ENCODE measurements at places on chromosomes 11 and 22.

DNA sequence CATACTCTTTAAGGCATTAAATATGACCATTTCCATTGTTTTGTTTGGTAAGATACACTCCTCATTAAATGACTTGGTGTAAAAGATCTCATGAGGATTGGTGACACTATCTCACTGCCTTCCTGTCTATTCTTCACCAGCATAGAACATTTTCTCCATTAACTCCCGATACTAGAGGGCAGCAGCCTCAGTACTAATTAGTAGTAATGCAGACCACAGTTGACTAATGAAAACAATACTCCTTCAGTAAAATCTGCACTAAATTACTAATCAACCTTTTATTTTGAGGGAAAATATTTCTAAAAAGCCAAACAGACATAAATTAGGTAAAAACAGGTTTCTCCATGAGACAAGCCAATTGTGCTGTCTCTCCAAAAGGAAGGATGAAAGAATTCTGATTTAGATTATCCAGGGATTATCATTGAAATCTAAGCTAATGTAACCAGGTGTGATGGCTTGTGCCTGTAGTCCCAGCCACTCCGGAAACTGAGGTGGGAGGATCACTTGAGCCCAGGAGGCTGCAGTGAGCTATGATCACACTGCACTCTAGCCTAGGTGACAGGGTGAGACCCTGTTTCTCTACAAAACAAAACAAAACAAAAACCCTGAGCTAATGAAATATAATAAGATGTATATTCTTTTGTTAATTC is 9.4 kb downstream of the PGM2L1 start:
- no peaks in the 10 kb centered on the region for H3K27me3 ChIP-seq
- DNase-seq = no peak
- H3K27ac ChIP-seq = no peak overlapping the region
- no peaks in the 10 kb centered on the region for H3K4me1 ChIP-seq

DNA sequence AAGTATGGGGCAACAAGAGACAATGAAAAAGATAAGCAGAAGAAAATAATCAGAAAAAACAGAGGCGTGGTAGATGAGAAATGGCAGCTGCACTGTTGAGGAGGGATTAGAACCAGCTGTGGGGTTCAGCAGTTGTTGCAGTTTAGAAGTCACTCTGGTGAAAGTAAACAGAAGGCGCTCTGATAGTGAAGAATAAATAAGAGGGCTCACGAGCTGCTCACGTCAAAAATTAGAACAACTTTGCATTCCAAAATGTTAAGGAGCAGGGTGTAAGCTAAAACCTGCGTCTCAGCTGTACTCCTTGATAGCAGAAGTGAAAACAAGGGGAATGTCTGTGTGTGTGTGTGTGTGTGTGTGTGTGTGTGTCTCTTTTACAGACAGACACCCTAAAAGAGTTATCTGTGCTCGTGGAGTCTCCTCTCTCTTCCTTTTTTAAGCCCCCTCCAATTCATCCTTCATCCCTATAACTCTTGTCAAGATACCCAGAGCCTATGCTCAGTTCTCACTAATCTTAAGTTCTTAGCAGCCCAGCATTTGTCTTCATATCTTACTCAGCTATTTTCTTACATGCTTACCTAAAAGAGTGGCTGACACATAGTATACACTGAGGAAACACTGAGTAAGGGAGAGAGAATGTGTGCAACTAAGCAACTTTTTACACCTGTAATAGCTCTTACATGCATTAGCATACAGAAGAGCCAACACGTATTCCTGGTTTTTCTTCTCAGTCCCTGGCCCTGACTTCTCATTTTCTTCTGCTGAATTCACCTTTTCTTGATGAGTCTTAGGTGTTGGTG is 8.9 kb downstream of the TTC17 start:
- no peak for DNase-seq
- peaks cover 20% of the 10 kb centered on the region for H3K4me1 ChIP-seq
- H3K36me3 ChIP-seq = peaks cover 37% of the 10 kb centered on the region
- no peaks in the 10 kb centered on the region for H3K27me3 ChIP-seq
- H3K27ac ChIP-seq = peak overlapping the region; percentile 37

- no peak overlapping the region for H3K4me3 ChIP-seq
- no peaks in the 10 kb centered on the region for H3K4me1 ChIP-seq
- no peak for DNase-seq
- no peak overlapping the region for H3K27ac ChIP-seq
- no peaks in the 10 kb centered on the region for H3K36me3 ChIP-seq
These were observed 133.2 kb downstream of the APOL5 start for GRCh38 chr22:35850831-35851230.

DNA sequence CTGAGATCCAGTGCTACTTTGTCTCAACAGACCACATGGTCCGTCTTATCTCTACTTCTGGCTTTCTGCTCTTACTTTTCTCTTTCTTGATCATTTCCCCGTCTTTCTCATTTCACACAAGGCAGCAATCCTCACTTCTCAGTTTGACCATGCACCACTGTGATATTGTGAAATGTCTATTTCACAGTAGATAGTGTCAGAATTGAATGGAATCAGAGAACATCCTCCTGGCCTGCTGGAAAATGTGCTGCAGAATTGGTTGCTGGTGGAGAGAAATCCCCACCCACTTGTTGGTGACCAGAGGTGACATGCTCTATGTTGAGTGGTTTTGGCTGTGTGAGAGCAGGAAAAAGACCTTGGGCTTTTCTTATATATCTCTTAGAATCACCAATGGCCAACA is 57.8 kb upstream of the RCN1 start:
- no peaks in the 10 kb centered on the region for H3K36me3 ChIP-seq
- peaks cover 5% of the 10 kb centered on the region for H3K27me3 ChIP-seq
- H3K4me1 ChIP-seq = no peaks in the 10 kb centered on the region
- H3K4me3 ChIP-seq = no peak overlapping the region
- H3K27ac ChIP-seq = no peak overlapping the region

GRCh38 chr11:44997566-44997965 is 46.9 kb upstream of the TP53I11 start:
- H3K36me3 ChIP-seq = no peaks in the 10 kb centered on the region
- no peak overlapping the region for H3K27ac ChIP-seq
- H3K4me1 ChIP-seq = peaks cover 1% of the 10 kb centered on the region

Measured in lower lobe of right lung (tissue), 2 donors.